ENCODE measurements at places on chromosomes 3 and 15.

DNA sequence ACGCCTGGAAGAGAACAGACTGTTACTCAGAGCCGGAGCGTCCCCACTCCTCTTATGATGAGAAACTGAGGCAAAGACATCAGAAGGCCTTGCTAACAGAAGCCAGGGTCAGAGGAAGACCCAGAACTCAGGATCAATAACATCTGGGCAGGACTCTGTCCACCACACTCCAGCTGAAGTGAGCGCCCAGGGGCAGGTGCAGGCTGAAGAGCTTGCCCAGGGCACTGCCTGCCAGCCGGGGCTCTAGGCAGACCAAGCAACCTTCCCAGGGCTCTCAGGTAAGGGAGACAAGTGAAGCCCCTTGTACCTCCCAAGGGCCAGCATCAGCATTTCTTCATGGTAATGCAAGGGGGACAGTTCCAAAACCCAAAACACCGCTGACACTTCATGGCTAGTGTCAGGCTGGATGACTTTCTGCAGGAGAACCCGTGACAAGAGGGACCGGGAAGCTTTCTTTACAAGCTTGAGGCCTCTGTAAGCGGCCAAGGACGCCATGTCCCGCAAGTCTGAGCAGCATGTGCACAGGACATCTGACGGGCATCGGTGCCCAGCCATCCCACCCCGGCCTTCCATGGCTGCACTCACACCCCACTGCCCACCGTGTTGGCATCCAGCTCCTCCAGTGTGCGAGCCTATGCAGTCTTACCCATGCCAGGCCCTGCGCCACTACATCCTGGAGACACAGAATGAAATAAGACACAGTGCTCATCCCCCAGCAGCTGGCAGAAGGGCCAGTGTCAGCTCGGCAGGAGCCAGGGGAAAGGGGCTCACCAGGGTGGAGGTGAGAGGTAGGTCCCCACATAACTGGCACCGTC is 14.1 kb downstream of the XXYLT1 start:
- DNase-seq = no peak

- no peak for DNase-seq
Observed at GRCh38 chr3:128624526-128625138, 26.0 kb downstream of the RPN1 start.

DNA sequence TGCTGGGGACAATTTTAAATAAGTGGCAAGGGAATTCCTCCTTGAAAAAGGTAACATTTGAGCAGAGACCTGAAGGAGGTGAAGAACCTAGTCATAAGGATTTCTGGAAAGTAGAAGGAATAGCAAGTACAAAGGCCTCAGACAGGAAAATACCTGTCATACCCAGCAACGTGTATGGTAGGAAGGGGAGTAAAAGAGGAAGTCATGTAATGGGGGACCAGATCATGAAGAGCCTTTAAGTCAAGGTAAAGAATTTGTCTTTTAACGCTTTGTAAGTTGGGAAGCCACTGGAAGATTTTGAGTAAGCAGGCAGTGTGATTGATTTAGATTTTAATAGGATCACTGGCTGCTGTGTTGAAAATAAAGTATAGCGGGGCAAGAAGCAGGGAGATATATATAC is 43.4 kb upstream of the FAH start:
- DNase-seq = no peak

- DNase-seq = no peak
Observed at GRCh38 chr3:67076607-67077006, 78.5 kb downstream of the KBTBD8 start.

DNA sequence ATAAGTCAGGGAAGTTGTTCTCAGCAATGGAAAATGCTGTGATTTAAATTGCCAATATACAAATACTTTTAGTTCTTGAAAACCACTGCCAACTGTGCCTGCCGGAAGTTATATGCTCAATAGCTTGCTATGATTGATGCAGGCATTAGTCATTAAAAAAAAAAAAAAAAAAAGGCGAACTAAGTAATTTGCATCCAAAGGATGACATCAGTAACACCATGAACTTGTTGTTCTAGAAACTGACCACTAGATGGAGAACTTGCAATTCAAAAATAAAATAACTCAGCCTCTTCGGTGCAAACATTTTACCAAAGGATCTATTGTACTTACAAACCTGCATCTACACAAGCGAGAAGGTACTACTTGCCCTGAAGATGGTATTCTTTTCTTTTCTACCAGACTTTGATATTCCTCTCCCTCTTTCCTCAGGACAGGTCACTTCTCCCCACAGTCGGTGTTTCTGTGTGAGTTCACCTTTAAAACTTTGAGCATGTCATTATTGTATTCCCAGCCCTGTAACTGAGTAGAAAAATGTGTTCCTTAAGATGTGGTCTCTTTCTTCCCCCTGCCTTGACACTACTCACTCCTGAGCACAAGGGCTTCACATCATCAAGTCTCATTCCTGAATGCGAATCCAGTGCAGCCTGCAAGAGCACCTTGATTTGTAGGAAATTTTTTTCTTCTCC is 115.0 kb upstream of the VEPH1 start:
- DNase-seq = peak; percentile 26

- no peak for DNase-seq
Observed at GRCh38 chr15:96410175-96411055, 79.9 kb downstream of the NR2F2 start.
